Activated CD4-positive, alpha-beta T cell treated with anti-CD3 and anti-CD28 coated beads, Interleukin-2, Interleukin-6, amounts not matched to agents 100 ng/mL and 50 ng/mL, durations not matched to agents 16 hours and 8 hours (primary cell): ENCODE measurements at places on chromosomes 12 and 14.

- DNase-seq, result no peak
Observed at GRCh38 chr12:111616177-111616623, 17.1 kb upstream of the ATXN2 start.

- DNase-seq, result no peak
Observed at GRCh38 chr14:68680541-68681051, 112.3 kb downstream of the ZFP36L1 start.

GRCh38 chr14:50774542-50775267 is 56.3 kb downstream of the NIN start:
- no peak for DNase-seq

DNA sequence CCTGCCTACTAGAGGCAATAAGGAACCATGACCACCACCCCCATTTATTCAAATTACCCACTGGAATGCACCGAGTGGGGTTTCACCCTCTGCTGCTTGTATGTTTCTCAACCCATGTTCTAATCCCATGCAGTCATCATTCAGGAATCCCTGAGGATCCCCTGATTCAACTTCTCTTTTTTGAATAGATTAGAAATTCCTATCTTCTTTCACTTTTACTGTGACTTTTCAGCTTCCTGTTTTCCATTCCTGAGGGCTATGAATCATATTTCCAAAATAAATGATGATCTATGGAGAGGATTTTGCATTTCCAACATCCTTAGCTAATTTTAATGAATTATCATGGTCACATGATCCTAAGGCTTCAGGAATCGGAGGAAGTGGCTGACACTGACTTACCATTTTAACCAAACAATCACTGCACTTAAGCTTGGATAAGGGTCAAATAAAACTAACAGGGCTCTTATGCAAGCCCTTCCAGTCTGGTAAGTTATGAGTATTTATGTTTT is 19.4 kb upstream of the P2RX4 start:
- DNase-seq, result no peak

GRCh38 chr14:80567905-80568536 is 356.7 kb upstream of the DIO2 start:
- no peak for DNase-seq

DNA sequence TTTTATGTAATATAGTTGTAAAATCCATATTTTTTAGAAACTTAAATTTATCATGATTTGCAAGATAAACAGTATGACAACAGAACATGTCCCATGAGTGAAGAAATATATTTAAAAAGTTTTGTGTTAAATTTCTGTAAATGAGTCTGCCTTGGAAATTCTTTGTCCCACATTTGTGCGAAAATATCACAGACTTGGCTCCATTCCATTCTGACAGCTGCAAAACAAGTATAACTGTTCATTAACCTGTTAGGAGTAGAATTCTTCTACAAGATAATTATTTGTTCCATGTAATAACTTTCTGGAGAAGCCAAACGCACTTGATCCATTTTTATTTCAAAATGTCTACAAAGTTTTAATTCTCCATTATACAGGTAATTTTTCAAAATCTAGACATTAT is 37.9 kb downstream of the MDM1 start:
- DNase-seq, result no peak
